ENCODE measurements at places on chromosomes 16 and 17.

- DNase-seq: no peak
These were observed 22.4 kb downstream of the MIS12 start for GRCh38 chr17:5508810-5509209.

DNA sequence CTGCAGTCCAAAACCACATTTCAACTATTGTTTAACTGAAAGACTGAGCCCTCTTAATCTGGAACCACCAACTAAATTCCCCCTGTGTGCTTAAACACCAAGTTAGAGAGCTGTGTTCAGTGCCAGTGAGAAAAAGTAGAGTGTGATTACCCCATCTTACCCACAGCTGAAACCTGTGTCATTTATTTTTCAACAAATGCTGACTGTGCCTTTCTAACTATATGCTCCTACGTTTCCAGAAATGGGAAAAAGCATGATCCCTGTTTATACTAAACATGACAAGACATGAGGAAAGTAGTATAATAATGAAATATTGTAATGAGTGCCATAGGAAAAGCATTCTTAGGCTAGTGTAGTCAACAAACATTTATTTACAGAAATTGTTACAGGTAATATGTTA lies 7.4 kb upstream of the TOX3 start:
- DNase-seq: no peak

DNA sequence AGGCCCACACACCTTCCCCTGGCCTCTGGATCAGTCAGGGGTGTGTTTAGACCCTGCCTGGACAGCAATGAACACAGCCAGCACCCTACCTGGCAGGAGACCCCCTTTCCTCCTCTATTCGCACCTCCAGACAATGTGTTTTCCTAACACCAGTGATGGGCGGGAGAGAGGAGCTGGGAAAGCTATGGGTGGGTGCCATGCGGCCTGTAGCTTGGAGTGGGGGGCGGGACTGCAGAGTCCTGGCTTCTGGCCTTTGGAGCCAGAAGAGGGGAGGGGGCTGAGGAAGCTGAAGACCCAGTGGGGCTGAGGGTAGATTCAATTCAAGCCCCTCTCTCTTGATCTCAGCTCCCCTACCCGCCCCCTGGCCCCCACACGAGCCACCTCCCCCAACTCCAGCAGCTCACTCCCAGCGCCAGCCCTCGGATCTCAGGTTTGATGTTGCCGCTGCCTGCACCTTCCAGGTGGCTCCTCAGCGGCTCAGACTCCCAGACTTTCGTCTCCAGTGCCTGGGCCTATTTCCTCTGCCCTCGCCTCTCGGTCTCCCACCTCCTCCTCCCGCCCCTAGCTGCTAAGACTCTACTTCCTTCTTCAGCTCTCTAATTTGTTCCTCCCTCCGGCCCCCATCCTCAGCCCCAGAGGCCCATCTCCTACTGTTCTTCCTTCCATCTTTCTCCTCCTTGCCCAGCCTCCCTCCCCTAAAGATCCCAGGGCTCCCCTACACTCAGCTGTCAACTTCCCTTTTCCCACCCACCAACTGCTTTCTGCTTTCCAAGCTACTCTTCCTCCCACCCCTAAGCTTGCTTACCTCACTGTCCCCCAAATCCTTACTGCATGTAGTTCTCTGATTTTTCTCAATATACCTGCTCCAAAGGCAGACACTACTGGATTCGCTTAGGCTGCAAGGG lies 6.8 kb upstream of the SP6 start:
- DNase-seq: no peak

GRCh38 chr17:78921437-78921971 lies 3.7 kb downstream of the TIMP2 start:
- no peak for DNase-seq

GRCh38 chr16:77888871-77889270 lies 100.5 kb downstream of the VAT1L start:
- DNase-seq: no peak
